Mesendoderm (in vitro differentiated cells): ENCODE measurements at places on chromosomes 3 and 15.
A peak's percentile ranks its signal among the peaks of the same experiment; 100 is the strongest.

GRCh38 chr15:60555806-60556205 is 76.9 kb upstream of the ICE2 start:
- peak; percentile 35 for DNase-seq

- DNase-seq: peak; percentile 41
Measured at GRCh38 chr15:48334260-48334659, 3.0 kb downstream of the DUT start.

DNA sequence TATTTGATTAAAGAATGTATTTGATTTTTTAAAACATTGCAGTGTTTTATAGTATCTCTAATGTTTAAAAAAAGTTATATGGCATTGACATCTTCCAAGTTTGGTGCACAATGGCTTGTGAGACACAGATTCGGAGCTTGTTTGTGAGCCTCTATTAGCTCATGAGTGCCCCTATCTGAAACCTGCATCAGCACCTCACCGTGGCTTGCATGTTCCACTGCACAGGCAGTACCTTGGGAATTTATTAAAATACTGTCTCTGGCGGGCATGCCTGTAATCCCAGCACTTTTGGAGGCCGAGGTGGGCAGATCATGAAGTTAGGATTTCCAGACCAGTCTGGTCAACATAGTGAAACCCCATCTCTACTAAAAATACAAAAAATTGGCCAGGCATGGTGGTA is 6.8 kb upstream of the RTP2 start:
- peak; percentile 47 for DNase-seq

- DNase-seq: no peak
Measured at GRCh38 chr3:39232859-39233258, 40.5 kb upstream of the XIRP1 start.

- no peak for DNase-seq
Measured at GRCh38 chr3:130404401-130404800, 58.9 kb downstream of the COL6A5 start.
